CD4-positive, alpha-beta T cell (primary cell): ENCODE measurements at places on chromosomes 12 and 14. TPM values are rescaled to one million over a fixed set of nuclear protein-coding genes. Genes with fewer than 3 reads are reported as not detected.

DNA sequence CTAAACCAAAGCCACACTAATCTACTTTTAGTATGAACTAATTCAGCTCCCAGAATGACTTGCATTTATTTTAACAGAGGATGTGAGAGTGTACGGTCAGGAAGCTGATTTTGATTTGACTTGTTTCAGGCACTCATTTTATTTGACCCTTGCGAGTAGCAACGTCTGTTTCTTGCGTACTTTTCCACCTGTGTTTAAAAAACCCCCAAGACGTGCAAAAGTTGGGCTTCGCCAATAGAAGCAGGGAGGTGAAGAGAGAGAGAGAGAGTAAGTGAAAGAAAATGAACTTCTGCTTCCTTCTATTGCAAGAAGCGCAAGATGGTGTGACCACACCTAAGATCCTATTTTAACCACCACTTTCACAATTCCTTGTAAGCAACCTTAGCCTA, 6.7 kb upstream of the SLC15A4 start:
- H3K27ac ChIP-seq, result no peak overlapping the region
- no peaks in the 10 kb centered on the region for H3K27me3 ChIP-seq
- no peaks in the 10 kb centered on the region for H3K36me3 ChIP-seq
- H3K4me1 ChIP-seq, result peaks cover 3% of the 10 kb centered on the region
- no peak overlapping the region for H3K4me3 ChIP-seq

EIF2B2 gene
- 24.2 TPM for total RNA-seq

HOXC9 gene
- total RNA-seq, result not detected

DNA sequence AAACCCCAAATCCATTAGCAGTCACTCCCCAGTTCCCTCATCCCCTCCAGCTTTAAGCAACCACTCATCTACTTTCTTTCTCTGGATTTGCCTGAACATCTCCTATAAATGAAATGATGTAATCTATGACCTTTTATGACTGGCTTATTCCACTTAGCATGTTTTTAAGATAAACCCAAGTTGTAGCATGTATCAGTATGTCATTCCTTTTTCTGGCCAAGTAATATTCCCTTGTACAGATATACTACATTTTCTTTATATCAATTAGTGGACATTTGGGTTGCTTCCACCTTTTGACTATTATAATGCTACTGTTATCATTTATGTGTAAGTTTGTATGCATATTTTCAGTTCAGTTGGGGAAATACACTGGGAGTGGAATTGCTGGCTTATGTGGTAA, 83.4 kb downstream of the TESC start:
- no peak overlapping the region for H3K4me3 ChIP-seq
- H3K4me1 ChIP-seq, result no peaks in the 10 kb centered on the region
- H3K36me3 ChIP-seq, result peaks cover 41% of the 10 kb centered on the region
- no peak overlapping the region for H3K27ac ChIP-seq
- no peak for DNase-seq
